ENCODE measurements at places on chromosomes 4 and X.

- no peak for DNase-seq
Measured at GRCh38 chr4:108473163-108473720, 147.1 kb upstream of the RPL34 start.

DNA sequence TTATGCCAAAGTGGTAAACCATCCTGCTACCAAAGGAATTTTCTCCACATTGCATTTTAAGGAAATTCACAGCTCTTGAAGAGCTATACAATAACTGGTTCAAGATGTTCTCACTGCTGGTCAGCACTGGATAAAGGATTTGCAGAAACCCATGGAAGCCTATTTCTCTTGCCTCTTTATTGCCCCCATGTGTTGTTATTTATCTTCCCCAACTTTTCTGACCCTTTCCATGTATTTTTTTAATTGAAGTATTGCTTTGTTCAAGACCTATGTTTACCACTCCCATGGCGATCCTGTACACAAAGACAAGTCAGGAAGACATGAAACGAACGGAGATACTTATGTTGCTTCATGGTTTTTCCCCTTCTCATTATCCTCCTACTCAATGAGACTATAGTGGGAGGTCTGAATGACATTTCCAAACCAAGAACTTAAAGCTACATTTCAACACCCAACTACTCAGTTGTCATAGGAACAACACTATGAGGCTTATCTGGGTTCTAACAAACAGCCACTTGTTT, 566.4 kb upstream of the DIPK2B start:
- no peak for DNase-seq

DNA sequence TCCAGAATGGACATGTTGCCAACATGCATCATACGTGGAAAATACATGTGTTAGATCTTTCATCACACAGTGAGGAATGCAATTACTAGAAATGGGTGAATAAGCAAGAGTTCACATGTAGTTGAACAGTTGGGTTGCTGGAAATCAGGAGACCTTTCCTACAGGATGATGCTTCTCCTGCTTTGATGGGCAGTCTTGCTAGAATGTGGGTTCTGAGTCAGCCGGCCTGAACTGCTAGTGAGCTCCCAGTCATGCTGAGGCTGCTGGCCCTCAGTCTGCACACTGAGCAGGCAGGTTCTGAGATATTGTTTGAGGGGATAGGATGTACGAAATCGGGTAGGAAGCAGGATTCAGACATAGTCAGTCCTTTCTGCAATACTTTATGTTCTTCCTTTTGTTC, 20.2 kb downstream of the MSL3 start:
- no peak for DNase-seq

DNA sequence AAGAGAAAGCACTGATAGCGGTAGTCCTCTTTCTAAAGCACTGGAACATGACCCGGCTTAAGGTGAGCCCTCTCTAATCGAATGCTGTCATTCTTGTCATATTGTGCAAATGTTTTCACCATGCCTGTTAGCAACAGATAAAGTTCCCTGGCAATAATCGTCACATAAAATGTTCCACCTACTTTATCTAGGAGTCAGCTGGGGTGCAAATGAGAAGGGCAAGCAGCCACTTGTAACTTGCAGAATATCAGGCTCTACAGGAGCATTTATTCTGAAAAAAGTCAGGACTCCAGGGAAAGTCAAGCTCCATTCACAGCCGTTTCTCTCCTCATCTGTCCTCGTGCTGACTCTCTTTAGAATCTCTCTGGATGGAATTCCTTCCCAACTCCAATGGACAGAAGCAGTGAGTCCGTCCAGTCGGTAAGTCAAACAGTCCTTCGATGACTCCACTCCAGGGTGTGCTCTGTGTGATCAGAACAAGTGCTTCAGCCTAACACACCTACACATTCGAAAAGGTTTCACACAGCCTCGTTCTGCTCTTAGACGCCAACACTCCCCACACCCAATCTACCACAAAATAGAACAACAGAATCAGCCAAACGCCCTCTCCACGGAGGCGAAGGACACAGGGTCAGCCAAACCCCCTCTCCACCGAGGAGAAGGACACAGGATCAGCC, 101.7 kb upstream of the FRG1 start:
- DNase-seq = no peak

DNA sequence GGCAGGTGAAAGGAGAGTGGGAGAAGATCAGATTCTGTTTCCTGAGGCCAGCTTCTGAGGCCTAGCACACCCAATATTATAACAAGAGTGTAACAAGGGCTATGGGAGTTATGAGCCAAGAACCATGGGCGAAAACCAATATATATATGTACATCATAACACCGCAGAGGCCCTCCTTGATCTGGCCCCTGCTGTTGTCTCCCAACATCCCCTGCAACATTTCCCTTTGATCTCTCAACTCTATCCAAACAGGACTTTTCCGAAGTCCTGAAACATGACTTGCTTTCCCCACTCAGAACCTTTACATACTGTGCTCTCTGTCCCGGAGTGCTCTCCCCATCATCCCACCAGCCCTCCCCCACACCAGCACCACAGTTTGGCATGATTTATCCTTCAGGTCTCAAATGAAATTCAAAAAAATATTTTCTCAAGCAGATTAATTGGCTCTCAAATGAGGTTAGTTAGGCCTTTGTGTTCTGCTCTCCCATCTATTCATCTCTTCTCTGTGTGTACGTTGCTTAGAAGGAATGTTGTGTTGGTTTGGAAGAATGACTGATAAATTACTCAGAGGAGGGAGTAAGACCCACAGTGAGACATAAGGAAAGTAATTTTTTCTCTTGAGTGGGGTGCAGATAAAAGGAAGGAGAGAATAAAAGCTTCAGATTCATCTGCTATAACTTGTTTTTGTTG, 58.1 kb upstream of the SMIM10 start:
- DNase-seq = no peak

DNA sequence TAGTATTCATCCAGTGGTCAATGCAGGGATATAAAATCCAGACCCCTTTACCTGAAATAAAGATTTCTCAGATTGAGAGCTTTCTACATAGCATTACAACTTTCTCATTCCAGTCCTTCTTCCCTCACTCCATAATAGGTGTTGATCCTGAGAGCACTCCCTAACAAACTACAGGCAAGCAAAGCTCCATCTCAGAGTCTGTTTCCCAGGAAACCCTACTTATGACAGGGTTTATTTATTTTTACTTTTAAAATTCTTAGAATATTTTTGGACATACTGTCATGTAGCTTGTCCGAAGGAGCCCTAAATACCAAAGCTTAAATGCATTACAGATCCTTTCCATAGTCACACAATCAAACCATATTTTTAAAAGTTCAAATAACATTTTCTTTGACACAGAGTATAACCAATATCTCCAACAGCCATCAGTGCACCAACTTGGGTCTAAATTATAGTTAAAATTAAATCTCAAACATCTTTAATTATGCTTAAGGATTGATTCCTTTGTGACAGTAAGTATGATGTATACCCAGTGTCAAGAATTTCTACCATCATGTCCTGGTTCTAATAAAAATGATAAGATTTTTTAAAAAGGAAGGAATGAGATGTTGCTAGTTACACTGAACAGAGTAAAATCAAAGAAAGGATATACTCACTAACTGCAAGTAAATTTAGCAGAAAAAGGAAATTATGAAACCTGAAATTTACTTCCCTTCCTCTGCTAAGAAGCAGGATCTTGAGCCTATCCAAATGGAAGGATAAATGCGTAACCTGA, 580.4 kb upstream of the ADGRL3 start:
- no peak for DNase-seq

DNA sequence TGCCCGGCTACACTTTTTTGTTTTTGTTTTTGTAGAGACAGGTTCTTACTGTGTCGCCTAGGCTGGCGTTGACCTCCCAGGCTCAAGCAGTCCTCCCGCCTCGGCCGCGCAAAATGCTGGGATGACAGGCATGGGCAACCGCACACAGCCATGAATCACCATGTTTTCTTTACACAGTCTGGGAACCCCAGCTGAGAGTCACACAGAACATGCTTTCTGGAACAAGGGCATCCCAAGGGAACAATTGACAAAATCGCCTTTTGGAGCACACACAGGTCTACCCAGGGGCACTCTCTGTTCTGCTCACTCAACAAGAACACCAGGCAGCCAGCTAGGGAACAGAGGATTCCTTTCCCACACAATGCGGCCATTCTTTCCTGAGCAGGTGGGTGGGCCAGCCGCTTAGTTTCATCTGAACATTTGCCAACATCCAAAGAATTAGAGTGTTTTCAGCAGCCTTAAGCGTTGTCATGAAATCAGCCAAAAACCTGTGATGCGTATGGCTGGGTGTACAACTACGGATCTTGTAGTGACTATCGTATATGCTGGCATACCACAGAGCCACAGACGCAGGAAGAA, 15.7 kb downstream of the PRKX start:
- no peak for DNase-seq

Measured in NAMALWA (cell line).